ENCODE measurements at places on chromosomes 13 and 19.

DNA sequence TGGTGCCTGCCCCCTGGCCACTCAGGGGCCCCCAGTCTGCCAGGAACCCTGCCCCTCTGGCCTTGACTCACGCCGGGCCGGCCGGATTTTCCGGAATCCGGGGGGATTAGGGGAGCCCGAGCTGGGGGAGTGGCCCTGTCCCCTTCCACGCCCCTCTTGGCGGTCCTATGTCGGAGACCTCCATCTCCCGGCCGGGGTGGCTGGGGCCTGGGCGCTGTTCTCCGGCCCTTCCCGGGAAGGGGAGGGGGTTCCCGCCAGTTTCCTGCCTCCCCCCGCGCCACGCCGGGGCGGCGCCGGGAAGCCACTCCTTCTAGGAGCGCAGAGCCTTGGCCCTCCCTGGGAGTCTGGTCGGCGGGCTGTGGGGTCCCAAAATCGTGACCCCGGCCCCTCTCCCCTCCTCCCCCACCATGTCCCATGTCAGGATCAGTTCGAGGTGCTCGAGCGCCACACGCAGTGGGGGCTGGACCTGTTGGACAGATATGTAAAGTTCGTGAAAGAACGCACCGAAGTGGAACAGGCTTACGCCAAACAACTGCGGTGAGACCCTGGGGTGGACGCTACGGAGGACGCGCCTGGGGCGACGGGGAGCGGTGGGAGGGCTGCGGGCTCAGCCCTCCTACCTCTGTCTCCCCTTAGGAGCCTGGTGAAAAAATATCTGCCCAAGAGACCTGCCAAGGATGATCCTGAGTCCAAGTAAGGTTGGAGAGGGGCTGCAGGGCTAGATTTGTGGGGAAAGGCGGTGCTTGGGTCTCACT lies 1.3 kb downstream of the TRIP10 start:
- DNase-seq = no peak

GRCh38 chr13:20528452-20528851 lies 2.8 kb upstream of the CRYL1 start:
- DNase-seq = no peak

- DNase-seq = no peak
Observed at GRCh38 chr13:59750860-59751259, 412.9 kb downstream of the DIAPH3 start.

DNA sequence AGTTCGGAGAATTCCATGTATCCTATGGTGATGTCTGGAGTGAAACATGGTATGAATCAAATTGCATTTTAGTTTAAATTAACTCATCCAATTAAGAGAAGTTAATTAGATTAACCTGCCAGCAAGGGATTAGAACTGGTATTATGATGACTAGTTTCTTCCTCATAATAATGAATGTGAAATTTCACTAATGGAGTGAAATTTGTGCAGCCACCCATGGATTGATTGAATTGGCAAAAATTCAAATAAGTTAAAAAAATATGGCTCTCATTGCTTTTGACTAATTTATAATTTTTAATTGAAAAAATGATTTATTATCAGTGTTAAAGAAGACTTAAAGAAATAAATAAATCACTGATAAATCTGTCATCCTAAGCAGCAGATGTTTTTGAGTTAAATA lies 232.0 kb downstream of the KCNRG start:
- no peak for DNase-seq

- DNase-seq = no peak
Observed at GRCh38 chr19:55173714-55174409, 6.2 kb downstream of the SYT5 start.

DNA sequence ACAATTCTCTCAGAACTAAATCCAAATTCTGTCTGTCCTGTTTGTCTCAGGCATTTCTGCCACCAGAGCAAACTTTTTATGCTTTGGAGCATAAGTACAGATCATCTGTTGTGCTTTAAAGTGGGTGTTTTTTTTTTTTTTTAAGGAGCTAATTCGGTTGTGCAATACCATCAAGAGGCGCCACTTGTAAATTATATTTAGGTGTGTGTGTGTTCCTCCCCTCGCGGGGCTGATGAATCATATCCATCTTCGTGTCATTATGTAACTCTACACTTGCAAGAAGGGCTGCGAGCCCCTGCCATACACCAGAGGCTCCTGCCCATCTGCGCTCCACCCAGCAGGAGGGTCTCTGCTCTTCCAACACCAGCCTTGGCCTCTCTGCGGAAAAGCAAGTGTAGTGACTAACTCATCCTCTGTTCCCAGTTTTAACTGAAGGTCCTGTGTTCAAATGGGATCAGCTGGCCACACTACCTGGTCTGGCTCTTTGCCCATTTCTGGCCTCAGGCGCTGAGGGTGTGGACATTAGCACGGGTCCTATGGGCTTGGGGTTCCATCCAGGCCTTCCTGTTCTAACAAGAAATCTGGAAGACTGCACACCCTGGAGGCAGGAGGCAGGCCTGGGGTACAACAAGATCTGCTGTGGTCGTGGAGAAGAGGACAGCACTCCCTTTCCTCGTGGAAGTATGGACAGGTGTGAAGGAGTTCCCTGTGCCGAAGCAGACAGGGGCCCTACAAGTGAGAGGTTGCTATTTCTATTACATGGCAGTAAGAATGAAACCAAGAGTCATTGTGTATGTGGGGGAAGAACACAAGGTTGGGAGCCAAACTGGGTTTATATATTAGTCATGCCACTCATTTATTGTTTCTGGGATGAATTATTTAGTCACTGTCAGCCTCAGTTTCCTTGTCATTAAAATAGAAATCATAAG lies 96.1 kb upstream of the MBNL2 start:
- no peak for DNase-seq
